ENCODE measurements at places on chromosomes 2 and 18.
A peak's percentile ranks its signal among the peaks of the same experiment; 100 is the strongest.

- DNase-seq = no peak
Measured at GRCh38 chr2:122528061-122528460, 772.6 kb downstream of the TSN start.

- no peak for DNase-seq
Measured at GRCh38 chr2:151842830-151843690, 14.8 kb upstream of the ARL5A start.

- DNase-seq = no peak
Measured at GRCh38 chr2:64177315-64177714, 33.1 kb upstream of the PELI1 start.

- DNase-seq = no peak
Measured at GRCh38 chr2:239626961-239627592, 226.3 kb upstream of the HDAC4 start.

GRCh38 chr2:103880081-103880834 is 973.7 kb upstream of the POU3F3 start:
- no peak for DNase-seq

GRCh38 chr2:68837164-68837860 is 33.9 kb downstream of the BMP10 start:
- DNase-seq = peak; percentile 75

DNA sequence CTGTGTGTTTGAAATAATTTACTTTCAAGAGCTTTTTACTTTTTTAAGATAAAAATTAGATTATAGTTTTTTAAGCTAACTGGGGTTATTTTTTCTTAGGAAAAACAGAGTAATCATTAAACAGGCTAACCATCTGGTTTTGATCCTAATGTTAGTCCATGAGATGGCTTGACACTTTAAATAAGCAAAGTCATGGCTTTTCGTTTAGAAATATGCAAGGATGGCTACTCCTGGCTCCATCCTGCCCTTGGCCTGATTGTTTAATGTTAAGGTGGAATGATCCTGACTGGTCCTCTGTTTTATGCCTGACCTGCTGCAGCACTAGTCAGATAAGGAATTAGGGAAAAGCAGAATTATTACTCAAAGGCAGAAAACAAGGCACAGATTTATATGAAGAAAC is 39.7 kb upstream of the PNPT1 start:
- DNase-seq = no peak

GRCh38 chr2:78984386-78984785 is 41.1 kb upstream of the REG3G start:
- no peak for DNase-seq

GRCh38 chr18:1147730-1148129 is 243.1 kb downstream of the ADCYAP1 start:
- DNase-seq = no peak

GRCh38 chr18:77733292-77733903 is 483.8 kb downstream of the GALR1 start:
- DNase-seq = no peak

GRCh38 chr2:168515502-168515901 is 59.4 kb downstream of the CERS6 start:
- no peak for DNase-seq

- no peak for DNase-seq
Measured at GRCh38 chr2:179860255-179861026, 971 bp downstream of the ZNF385B start.

DNA sequence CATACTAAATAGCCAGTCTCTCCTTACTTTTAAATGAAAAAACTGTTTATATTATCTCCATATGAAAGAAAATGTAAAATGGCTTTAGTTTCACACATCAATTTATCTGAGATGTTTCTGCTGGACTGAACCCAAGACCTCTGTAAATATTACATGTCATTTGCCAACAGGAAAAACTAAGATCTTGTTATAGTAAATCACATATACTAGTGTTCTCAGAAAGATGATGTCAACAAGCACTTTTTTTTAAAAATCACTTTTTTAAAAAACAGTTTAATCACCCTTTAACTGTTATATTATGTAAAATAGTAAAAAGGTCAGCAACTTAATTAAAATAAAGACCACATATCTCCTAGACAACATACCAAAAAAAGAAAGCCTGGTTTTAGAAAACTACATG is 46.3 kb downstream of the PTPN2 start:
- no peak for DNase-seq

DNA sequence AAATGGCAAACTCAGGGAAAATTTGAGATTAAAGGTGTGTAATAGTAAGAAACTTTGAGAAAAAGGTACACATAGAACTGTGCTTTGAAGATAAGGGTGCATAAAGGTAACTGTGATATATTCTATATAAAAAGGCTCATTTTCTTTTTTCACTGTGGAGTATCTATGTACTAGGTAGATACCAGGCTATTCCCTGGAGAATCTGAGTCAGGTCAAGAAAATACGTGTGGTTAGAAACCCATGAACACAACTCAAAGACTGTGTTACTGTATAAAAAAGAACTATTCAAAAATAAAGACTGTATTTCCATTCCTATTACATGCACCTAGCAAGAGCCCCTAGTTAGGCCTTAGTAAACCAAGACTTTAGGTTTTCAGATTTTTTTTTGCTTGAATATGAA is 100.1 kb upstream of the GRB14 start:
- DNase-seq = no peak

DNA sequence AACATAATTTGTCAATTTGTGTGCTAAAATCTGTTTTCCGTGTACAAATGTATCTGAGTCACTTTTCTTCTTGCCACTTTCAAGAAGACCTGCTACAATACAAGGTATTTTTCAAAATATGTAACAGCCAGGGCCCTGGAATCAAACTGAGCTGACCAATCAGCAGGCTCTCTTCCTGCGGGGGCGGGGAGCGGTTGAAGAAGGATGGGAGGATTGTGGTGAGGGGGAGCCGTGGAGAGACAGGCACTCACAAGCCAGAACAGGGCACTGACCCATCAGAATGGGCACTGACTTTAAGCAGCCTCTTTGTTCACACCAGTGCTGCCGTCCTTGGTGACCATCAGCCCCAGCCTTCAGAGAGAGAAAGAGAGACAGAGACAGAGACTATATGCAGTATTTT is 40.6 kb upstream of the CCNYL1 start:
- DNase-seq = no peak

DNA sequence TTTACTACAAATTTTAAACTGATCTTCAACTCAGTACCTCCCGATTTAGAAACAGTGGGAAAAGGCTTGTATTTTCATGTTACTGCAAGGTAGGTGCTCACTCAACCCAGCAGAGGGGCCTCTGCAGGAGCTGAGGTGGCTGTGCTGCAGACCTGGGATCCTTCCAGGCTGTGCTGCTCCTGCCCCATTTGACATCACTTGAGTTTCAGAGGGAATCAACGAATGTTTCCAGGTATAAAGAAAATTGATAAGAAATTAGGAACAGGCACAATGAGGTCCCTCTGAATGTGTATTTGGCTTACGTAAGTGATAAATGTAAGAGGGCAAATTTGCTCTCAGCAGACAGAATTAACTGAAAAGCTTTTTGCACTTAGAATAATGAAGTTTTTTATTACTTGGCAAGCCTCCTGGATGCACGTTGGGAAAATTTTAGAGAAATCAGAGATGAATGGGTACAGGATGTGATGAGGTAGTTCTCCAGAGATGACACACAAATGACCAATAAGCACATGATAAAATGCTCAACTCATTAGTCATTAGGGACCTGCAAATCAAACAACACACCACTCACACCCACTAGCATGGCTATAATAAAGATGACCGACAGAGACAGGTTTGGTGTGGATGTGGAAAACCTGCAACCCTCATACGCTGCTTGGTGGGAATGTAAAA is 114.0 kb downstream of the NOL10 start:
- DNase-seq = no peak
